HS-5 (cell line): ENCODE measurements at places on chromosomes 5 and 9.

GRCh38 chr5:54217826-54218503, 92.4 kb downstream of the ARL15 start:
- DNase-seq: peak; percentile 33

DNA sequence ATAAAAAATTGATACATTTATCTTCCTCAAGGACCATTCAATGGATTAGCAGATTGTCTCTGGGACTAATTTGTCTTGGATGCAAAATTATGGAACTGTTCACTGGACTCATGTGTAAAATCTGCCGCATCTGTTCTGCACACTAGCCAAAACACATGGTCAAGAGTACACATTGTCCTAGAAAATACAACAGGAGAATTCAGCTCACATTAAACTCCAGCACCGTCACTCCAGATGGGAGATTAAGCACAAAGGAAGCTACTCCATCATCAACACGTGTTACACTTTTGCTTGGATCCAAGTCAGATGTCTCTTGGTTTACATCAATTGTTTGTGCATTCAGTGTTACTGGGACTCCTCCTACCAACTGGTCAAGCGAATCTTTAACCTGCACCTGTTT, 28.8 kb downstream of the C5 start:
- no peak for DNase-seq

DNA sequence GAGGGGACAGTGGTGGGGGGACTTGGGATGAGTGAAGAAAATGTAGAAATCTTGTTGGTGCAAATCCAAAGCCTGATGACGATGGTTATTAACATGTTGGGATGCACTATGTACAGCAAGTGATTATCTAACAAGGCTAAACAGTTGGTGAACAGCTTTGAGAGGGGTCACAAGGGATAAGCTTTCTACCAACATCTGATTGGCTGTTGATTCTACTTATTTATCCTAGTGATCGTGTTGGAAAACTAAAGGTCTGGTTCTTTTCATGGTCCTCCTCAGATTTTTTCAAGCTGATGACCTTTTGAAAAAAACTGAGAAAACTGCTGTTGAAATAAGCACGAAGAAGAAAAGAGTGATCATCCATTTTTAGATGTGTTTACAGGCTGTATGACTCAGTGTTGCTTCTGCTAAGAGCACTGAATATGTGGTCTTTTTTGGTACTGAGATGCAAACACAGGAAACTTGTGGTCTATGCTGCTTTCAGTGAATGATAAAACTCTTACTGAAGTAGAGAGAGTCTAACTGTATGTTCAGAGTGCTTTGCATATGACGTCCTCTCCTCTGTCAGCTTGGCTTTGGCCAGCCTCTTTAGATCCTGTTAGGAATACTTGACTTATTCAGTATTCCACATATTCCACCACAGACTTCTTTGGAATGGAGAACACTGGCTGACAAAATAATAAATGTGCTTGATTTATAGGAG, 174.8 kb downstream of the SLF1 start:
- DNase-seq: peak; percentile 53

DNA sequence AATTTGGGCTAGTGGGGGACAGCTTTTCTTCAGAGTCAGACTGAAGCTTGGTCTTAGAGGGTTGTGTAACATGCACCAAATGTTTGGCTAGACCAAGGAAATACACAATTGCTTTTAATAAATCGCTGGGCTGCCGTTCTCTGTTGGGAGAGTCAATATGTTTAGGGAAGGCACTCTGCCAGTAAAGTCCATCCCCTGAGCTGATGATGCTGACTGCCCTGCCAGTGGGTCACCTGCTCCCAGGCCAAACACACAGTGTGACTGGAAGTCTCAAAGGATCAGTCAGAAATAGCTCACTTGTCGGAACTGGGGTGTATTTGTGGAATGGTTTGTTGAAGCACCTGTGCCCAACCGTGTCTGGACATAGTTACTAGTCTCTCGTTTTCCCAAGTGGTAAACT, 17.9 kb upstream of the ZNF474 start:
- no peak for DNase-seq

GRCh38 chr9:81564632-81565031, 124.7 kb downstream of the TLE1 start:
- no peak for DNase-seq

GRCh38 chr5:83983852-83984251, 263.2 kb upstream of the HAPLN1 start:
- no peak for DNase-seq

DNA sequence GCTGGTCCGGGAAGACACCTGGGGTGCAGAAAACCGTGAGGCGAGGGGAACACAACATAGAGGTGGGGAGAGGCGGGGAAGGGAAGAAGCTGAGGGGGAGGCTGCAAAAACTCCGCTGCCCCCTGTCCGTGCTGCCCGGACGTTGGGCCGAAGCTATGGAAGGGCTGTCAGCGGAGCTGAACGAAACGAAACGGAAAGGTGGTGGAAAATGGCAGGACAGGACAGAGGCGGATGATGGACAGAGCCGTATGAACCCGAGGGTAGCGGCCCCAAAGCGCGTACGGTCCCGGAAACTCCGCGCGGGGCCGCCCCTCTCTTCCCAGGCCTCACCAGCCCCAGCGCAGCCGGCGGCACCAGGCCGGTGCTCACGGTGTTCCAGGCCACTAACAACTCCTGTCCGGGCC, 272 bp downstream of the ANAPC2 start:
- no peak for DNase-seq

GRCh38 chr5:157596487-157596886, 20.9 kb upstream of the ADAM19 start:
- DNase-seq: no peak

DNA sequence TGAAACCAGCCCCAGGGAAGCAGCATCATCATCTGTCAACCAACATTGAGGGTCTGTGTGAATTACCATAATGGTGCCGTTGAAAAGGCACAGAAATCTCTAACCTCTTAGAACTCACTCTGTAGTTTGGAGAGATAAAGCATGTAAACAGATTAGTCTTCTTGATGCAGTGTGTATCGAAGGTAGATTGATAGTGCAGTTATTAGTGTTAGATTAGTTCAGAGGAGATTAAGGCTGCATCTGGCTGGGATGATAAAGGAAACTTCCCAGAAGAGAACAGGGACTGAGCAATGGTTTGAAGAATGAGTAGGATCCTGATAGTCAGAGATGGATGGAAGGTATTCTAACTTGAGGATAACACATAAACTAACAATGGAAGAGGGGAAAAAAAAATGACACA, 651.5 kb downstream of the TLE1 start:
- no peak for DNase-seq

- DNase-seq: peak; percentile 69
These were observed 3.9 kb upstream of the EFNA5 start for GRCh38 chr5:107674655-107675054.

- DNase-seq: peak; percentile 90
These were observed 230.3 kb downstream of the AUH start for GRCh38 chr9:91131433-91131839.

DNA sequence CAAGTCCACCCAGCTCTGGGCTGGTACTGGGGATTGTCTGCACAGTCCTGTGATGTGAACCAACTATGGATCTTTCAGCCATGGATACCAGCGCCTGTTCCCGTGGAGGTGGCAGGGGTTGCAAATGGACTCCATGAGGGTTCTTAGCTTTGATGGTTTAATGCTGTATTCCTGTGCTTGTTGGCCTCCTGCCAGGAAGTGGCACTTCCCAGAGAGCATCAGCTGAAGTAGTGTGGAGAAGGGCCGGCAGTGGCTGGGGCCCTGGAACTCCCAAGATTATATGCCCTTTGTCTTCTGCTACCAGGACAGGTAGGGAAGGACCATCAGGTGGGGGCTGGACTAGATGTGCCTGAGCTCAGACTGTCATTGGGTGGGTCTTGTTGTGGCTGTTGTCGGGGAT, 1104.8 kb upstream of the COX7C start:
- DNase-seq: no peak

GRCh38 chr9:111978616-111979015, 82.0 kb downstream of the UGCG start:
- no peak for DNase-seq

- no peak for DNase-seq
These were observed 83.1 kb downstream of the COL27A1 start for GRCh38 chr9:114238472-114238871.

DNA sequence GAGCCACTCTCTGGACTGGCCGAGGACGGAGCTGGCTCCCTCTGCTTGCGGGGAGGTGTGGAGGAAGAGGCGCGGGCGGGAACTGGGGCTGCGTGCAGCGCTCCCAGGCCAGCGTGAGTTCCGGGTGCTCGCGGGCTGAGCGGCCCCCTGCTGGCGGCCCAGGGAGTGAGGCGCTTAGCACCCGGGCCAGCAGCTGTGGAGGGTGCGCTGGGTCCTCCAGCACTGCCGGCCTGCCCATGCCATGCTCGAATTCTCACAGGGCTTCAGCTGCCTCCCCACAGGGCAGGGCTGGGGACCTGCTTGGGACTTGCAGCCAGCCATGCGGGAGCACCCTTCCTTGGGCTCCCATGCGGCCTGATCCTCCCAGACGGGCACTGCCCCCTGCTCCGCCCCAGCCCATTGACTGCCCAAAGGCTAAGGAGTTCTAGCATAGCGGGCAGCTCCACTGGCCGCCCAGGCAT, 416.9 kb downstream of the MRPS30 start:
- no peak for DNase-seq

DNA sequence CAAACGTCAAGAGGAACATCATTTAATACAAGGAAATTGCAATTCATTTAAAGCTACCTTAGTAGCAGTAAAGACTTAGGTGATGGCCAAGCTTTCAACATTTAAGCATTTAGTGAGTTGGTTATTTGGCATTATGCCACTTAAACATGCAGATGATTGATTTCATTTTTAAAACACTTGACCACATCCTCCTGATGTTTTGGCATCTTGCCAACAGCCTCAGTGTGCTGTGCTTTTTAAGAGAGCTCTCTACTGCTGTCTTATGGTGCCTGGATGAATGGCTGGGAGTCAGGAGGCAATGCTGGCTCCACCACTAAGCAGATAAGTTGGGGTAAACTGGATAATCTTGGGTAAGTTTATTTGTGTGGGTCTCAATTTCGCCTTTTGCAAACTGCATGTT, 364.5 kb downstream of the MAN2A1 start:
- peak; percentile 41 for DNase-seq

- DNase-seq: no peak
These were observed 1.3 kb upstream of the DMRT3 start for GRCh38 chr9:974996-975739.

DNA sequence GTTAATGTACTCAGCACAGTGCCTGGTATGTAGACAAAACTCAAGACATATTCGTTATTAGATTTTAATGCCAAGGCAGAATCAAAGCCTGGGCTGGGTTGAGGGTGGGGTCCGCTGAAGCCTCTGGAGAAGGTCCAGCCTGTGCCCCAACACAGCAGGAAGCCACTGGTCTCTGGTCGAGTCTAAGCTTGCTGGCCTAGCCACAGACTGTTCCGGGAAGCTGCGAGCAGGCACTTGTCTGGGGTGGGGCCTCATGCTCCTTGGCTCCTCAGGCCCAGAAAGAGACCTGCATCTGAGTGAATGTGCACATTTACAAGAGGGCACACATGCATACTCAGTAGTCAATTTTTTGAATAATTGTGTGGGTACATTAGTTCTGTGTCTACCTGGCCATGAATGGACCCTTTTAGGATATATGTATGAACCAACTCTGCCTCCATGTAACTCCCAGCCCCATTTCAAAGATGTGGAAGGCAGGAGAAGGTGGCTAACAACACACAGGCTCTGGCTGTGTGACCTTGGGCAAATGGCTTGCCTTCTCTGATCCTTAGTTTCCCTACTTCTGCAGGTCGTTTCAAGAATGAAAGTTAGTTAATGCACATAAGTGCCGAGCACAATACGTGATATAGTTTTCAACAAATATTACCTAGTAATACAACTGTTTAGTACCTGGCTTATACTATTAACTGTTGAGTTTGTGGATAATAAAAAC, 18.3 kb downstream of the FAT2 start:
- no peak for DNase-seq
